ENCODE measurements at places on chromosomes 7 and 10. TPM values are rescaled to one million over a fixed set of nuclear protein-coding genes. Genes with fewer than 3 reads are reported as not detected.

- DNase-seq: no peak
Observed at GRCh38 chr7:139186146-139186545, 44.9 kb upstream of the UBN2 start.

DNA sequence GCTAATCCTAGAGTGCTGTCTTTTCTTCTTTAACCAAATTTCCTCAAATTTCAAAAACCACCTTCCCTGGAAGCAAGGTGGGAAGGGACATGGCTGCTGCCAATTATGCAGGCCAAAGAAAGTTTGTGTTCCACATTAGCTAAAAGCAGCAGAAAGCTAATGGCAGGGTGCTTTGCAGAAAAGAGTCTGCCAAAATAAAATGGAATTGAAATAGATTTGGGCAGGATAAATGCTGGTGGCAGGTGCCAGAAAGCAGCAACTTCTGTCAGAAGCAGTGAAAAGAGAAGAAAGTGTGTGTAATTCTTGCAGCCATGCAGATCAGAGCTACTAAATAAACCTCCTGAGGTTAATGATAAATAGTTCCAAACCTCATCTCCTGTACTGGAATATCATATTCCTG lies 275.5 kb downstream of the ABCA13 start:
- DNase-seq: no peak

DNA sequence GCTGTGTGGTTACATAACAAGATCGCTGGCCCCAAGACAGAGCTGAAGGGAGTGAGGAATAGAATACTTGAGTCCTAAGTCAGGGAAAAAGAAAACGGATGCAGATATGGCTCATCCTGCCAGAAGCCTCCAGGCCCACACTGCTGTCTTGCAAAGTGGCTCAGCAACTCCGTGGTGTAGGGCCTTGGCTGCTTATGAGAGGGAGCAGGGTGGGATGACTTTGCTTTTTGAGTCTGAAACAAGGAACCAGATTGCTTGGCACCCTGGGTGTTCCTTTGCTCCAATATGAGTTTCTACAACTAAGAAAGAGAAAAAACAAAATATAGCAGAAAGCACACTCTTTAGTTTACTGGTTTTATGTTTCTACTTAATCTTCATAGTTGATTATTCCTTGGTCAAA lies 193.8 kb upstream of the WDR11 start:
- no peak for DNase-seq

- DNase-seq: no peak
Observed at GRCh38 chr7:23261843-23262452, 15.4 kb downstream of the GPNMB start.

DNA sequence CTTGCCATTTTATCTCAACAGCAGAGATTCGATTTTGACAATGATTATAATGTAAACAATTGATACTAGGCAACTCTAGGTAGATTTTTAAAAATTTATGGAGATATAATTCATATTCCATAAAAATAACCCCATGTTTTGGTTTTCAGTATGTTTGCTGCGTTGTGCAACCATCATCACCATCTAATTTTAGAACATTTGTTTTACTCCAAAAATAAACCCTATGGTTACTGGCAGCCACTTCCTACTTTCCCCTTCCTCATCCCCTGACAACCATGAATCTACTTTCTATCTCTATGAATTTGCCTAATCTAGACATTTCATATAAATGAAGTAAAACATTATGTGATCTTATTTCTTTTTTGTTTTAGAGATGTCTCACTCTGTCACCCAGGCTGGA lies 401.9 kb downstream of the THSD7A start:
- no peak for DNase-seq

GRCh38 chr10:62077330-62078015 lies 176.0 kb downstream of the ARID5B start:
- DNase-seq: no peak

GRCh38 chr7:141074162-141074991 lies 513 bp downstream of the TMEM178B start:
- no peak for DNase-seq

DNA sequence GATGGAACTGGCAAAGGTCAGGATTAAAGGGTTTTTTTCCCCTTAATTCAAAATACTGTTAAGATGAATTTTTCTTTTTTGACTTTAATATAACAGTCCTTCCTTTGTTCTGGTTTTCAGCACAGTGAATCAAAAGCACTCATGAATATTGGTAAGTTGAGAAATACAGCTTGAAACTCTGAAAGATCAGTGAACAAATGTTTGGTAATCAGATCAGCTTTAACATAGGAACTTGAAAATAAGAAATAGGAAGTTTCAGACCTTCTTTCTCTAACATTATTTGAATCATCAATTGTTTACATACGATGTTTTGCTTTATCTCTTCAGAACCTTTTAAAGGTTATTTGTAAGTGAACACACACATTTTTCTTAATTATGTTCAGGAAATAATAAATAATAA lies 90.5 kb downstream of the SGMS1 start:
- DNase-seq: no peak

GRCh38 chr10:65614956-65615565 lies 1310.8 kb upstream of the LRRTM3 start:
- DNase-seq: no peak

CALY gene
- not detected for total RNA-seq

DNA sequence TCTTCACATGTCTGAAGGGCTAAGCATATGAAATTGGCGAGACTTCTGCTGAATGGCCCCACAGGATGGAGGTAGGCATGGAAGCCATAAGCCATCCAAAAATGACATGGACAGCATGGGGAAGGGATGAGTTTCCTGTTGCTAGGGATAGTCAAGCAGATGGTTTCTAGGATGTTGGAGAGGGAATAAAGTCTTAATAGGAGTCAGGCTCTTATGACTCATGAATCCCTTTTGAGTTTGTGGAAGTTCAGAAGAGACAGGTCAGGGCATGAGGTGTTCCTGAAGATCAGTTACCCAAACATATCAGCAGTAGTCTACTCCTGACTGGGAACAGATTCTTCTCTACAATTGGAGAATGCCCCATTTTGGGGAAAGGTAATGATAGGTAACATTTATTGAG lies 243.9 kb downstream of the REEP3 start:
- DNase-seq: no peak

DNA sequence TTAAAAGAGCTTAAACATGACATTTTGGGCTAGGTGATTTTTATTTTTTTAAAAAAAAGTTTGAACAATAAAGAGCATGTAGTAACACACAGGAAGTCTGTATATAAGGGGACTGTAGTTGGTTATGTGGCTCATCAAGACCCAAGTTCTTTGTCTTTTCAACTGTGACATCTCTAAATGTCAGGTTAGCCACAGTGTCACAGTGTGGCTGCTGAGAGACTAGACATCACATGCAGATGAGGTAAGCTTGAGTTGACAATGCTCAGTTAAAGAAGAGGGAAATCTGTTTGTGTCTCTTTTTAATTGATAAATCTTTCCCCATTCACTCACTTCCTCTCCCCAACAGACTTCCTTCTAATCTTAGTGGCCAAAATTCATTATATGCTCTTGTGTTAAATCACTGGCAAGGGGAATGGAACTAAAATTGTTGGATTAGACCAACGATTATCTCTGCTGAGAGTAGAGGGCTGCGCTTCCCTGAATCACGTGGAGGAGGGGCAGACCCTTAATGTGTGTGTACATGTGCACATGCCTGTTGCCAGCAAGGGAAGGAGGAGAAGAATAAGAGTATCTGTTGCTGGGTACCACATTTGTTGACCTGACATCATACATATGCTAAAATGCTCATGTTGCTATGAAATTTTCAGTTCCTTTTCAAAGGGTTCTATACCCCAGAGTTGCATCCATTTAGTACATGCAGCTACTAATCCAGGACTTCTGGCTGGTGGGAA lies 78.3 kb downstream of the MMRN2 start:
- no peak for DNase-seq

DNA sequence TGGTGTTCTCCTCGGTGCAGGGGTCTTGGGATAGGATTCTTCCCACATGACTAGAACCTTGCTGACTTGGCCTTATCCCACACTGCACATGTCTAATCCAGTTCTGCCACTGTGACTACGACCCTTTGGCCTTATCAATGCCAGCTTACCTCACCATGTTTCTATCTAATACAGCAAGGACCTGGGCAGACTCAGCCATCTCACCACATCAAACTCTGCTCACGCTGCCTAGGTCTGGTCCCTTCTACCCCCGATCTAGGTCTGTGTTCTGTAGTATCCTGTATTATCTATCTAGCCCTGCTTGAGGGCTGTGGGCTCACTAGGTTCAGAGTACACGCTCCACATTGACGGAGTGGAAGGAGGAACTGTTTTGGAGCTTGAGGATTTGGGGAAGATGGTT lies 282.4 kb downstream of the HPSE2 start:
- no peak for DNase-seq

DNA sequence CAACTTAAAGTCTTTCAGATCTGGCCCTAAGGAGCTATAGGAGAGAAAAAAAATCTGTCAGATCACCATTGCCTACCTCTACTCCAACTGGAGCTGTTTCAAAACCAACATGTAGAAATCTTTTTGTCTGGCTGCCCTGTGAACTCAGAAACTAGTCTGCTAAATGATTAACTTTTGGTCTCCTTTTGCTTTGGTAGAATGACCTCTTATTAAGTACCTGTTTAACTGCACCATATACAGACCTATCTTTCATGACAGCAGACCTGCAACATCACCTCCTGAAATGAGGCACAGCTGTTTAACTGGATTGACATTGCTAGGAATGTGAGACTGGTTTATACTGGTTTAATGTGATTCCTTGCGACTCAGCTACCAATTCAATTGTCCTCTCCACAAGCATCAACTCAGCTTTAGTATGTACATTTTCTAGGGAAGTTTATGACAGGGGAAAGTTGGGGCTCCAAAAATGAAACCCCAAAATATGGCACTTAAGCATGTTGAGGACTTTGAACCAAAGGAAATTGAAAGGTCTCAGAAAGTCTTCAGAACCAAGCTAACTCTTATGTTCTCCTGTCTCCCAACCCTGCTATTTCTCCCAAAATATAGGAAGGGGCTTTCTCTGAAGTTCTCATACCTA lies 1.8 kb downstream of the CYP3A43 start:
- no peak for DNase-seq

SRGN gene
- 418 TPM for total RNA-seq

- DNase-seq: no peak
Observed at GRCh38 chr7:820341-820740, 11.9 kb upstream of the SUN1 start.

DNA sequence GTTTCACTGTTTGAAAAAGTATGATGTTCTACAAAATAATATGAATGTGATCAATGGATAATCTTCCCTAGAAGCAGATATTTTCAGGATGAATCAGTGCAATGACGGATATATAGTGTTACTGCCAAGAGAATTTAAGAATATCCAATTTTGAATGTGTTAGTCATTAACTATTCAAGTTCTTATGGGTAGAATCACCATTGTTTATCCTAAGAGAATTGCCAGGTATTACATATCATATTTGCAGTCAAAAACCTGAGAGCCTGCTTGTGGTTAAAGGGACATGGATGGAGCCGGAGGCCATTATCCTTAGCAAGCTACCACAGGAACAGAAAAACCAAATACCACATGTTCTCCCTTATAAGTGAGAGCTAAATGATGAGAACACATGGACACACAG lies 26.9 kb downstream of the AHR start:
- DNase-seq: no peak

- DNase-seq: no peak
Observed at GRCh38 chr7:95312561-95312960, 11.8 kb downstream of the PON1 start.

NEUROD6 gene
- not detected for total RNA-seq

- no peak for DNase-seq
Observed at GRCh38 chr10:63812501-63812900, 291.3 kb downstream of the REEP3 start.

- DNase-seq: no peak
Observed at GRCh38 chr7:43653466-43653865, 70.6 kb downstream of the STK17A start.

SFRP5 gene
- total RNA-seq: not detected

UPK3B gene
- 636 TPM for total RNA-seq

DNA sequence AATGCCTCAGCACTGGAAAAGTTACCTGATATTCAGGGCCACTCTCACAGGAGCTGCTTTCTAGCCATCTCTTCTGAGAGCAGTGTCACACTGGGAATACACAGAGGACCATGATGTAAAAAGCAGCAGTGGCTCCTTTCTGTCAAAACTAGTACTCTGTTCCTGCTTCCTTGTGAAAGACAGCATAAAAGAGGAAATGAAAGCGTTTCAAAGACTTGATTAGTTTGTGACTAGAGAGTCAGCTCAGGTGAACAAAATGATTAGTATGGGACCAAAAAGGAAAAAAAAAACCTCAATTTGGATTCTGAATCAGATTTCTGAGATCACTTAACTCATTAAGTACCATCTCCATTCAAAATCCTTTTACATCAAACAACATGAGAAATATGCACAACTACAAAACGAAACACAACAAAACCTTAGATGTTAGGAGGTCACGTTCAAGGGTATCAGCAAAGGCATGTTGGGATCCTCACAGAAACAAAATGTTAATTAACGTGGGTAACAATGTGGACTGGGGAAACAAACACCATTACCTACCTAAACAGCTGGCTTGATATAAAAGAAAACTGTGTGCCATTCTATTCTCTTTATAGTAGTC lies 103.7 kb downstream of the MACC1 start:
- no peak for DNase-seq

DNA sequence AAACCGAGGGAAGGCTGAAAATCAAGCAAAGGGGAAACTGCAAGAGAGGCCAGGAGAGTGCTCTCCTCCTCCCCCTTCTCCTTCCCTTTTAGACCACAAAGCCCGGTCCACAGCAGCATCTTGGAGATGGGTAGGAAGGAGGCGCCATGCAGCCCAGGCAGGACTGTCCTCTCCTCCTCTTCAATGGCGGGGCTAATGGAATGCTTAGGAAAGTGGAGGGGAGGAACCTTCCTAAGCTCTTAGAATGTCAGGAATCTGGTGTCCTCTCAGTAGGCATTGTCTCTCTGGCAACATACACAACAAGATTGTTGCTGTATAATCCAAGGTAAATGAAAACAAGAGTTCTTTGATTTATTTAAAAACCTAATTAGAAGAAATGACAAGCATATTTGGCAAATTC lies 185.1 kb downstream of the DGKI start:
- no peak for DNase-seq

DNA sequence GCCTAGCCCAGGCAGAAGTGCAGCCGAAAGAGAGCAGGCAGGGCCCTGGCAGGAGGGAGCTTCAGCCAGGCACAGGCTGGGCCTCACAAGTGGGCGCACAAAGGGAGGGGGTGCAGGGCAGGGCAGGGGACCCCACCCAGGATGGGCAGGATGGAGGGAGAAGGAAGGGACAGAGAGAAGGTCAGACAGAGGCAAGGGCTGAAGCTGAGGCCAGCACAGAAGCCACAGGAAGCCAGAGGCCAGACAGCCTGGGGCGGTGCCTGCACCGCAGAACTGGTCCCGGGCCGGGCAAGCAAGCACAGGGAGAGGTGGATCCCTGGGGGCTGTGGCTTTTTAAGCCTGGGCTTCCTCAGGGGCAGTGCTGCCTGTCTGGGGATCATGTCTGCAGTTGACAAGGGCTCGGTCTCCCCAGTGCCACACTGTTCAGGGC lies 16.7 kb downstream of the NOS3 start:
- DNase-seq: no peak

OR2A12 gene
- total RNA-seq: not detected

IGFBP1 gene
- 15.6 TPM for total RNA-seq

GRCh38 chr10:110531687-110532086 lies 34.0 kb downstream of the DUSP5 start:
- no peak for DNase-seq

TSPAN12 gene
- 8.5 TPM for total RNA-seq

CPEB3 gene
- total RNA-seq: 6.1 TPM

ARF5 gene
- 122 TPM for total RNA-seq

- no peak for DNase-seq
Observed at GRCh38 chr10:112996462-112996861, 46.4 kb downstream of the TCF7L2 start.

TMEM273 gene
- 74.4 TPM for total RNA-seq

PDE6C gene
- not detected for total RNA-seq

OPALIN gene
- total RNA-seq: not detected
